ENCODE measurements at places on chromosomes 16 and 17. TPM values are rescaled to one million over a fixed set of nuclear protein-coding genes. Genes with fewer than 3 reads are reported as not detected.

The GGT6 gene
- total RNA-seq = 4.4 TPM

The ZNF267 gene
- 4.4 TPM for total RNA-seq

The VMO1 gene
- 1.3 TPM for total RNA-seq

The CACNG4 gene
- total RNA-seq = not detected

The PHKG2 gene
- total RNA-seq = 13.5 TPM

The TBC1D26 gene
- total RNA-seq = not detected

The HIGD1B gene
- not detected for total RNA-seq

The KRT28 gene
- not detected for total RNA-seq

The TMC8 gene
- 3.9 TPM for total RNA-seq

The GDPD1 gene
- total RNA-seq = 1.5 TPM
